Activated CD4-positive, alpha-beta T cell treated with anti-CD3 and anti-CD28 coated beads, Interleukin-2, Interleukin-4, amounts not matched to agents 100 ng/mL and 50 ng/mL, durations not matched to agents 16 hours and 8 hours (primary cell): ENCODE measurements at places on chromosomes 7 and 10.

DNA sequence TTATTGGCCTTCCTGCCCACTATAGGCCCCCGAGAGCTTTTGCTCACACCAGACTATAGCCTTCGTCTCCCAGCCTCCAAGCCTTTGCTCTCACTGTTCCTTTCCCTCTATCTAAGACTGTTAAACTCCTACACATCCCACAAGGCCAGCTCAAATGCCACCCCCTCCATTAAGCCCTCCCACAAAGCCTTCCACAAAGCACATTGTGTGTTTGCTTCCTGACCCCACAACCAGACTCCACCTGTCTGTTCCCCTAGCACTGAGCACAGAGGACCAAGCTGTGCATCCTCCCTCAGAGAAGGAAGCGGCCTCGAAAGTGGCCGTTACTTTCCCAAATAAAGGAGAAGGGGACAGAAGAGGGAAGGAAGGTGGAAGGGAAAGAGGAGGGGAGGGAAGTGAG lies 1.3 kb downstream of the LOXL4 start:
- DNase-seq, result no peak

GRCh38 chr7:21771266-21771665 lies 174.4 kb downstream of the CDCA7L start:
- DNase-seq, result no peak

DNA sequence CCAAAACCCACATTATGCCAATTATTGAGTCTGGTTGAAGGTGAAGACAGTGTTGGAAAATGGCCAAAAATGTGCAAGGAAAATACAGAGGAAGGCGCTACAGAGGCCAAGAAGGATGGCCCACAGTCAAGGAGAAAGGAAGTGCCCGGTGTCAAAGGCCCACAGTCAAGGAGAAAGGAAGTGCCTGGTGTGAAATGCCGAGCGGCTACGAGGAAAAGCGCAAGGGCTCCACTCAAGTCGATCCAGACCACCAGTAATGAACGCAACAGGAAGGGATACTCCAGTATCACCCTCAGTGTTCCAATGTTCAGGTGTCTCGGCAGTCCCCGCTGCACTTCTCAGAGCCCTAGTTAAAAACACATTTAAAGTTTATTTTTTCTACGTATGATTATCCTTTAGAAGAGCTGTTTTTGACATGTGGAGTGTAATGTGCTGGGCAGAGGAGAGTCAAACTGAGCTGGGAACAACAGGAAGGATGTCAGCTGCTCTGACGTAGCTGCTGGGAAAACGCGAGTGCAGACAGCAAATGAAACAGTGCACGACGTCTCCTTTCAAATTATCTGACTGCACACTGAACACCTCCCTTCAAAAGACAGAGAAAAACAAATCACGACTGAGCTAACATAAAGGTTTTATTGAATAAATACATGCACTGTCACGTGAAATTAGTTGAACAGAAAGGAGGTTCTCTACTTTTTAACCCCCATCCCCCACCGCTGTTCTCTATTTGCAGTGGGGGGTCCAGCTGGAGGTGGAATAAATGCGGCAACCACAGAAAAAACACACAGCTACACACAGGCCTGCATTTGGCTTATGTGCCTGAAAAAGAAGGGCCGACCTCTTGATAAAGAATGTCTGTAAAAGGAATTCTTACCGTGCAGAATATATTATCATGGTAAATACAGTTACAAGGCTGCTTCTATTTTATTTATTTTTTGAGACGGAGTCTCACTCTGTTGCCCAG lies 26.1 kb upstream of the NCAPG2 start:
- no peak for DNase-seq

DNA sequence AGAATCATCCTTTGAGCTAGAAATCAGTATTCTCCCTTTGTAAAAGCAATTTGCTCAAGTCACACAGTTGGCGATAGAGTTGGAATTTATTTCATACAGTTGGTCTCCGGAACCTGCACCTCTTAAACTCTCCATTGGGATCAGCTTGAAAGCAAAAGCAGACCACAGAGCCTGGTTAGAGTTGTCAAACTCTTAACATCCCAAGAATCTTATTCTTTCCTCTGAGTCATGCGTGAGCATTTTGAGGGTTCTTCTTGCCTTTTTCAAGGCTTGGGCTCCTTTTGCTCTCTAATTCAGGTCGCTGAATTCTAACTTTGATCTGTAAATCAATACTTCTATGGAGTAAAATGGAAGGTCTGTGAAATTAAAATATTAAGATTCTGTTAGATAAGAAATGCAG lies 19.6 kb upstream of the SCIN start:
- DNase-seq, result no peak

DNA sequence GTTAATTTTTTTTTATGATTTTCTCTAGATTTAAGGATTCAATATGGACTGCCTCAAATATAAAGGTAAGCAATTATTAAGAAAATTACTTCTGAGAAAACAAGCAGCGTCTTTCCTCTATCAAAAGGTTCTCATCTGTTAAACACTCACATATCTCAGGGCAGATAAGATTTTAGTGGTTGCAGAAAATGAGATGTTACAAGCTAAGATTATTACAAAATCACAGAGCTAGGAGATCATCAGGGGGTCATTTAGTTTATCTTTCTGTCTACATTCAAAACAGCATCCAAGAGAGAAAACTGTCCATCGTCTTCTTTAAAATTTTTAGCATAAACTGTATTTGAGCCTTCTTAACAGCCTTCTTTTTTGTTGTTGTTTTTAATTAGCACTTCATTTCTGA lies 29.1 kb upstream of the RHOBTB1 start:
- no peak for DNase-seq

DNA sequence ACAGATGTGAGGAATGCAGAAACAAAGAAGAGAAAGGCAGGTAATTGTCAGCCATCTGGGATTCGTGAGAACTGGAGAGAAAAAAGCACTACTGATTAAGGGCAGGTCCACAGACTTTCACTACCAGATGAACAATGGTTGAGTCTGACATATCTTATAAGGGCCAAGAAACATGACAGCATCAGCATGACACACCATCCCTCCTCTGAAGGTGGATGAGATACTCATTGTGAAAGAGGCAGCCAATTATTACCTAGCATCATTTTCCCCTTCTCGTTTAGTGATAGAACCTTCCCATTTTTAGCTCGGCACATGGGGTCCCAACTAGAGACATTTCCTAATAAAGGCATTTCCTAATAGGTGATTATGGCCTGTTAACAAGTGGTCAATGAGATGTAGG lies 19.2 kb upstream of the MET start:
- DNase-seq, result no peak

DNA sequence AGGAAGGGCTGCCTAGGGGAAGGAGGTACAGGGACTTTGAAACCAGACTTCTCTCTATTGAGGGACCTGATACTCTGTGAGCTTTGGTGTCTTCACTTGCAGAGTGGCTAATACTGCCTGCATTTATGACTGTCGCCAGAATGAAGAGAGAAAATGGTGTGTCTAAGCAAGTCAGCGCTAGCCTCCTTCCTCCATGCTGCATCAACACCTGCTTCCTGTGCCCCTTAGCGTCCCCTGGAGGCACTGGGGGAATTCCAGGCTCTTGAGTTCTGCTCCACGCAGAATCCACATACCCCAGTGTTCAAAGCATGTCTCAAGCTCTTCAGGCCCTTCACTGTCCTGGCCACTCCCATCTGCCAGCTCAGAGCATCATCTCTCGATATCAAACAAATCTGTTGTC lies 140.5 kb downstream of the PKD1L1 start:
- DNase-seq, result no peak
